ENCODE measurements at places on chromosomes 7 and 10.

DNA sequence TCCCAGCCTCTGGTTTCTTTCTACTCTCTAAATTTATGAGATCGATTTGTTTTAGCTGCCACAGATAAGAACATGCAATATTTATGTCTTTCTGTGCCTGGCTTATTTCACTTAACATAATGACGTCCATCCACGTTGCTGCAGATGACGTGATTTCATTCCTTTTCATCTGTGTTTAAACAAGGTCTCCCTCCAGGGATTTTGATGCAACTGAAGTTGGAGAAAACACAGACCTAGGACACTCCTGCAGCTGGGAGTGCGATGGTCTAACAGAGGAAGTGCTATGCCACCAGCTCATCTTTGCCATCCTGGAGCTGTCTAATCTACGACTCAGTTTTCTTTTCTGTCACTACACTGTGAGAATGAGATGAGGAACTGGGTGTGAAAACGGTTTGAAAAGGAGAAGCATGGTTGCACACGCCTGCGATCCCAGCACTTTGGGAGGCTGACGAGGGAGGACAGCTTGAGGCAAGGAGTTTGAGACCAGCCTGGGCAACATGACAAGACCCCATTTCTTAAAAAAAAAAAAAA lies 1.5 kb upstream of the KCTD7 start:
- DNase-seq = no peak

- no peak for DNase-seq
These were observed 178.0 kb upstream of the FRMD4A start for GRCh38 chr10:14508725-14509124.

GRCh38 chr10:70539471-70539870 lies 60.9 kb downstream of the PALD1 start:
- DNase-seq = no peak

DNA sequence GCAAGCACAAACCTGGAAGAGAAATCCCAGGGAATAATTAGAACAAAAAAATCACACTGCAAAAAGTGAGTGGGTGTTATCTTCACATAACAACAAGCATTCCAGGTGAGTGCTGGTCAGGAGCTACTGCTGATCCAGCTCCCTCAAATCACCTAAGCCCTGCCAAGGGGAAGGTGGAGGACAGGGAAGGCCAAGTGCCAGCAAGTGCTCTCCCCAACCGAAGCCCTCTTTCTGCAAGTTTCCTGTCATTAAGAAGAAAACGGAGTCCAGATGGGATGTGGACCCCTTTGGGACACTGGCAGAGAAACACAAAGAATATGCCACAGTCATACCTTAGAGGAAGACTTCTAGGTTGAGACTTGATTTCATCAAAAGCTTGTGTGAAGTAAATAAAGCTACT lies 933.0 kb upstream of the ZNF722 start:
- no peak for DNase-seq

- DNase-seq = no peak
These were observed 36.4 kb upstream of the HERPUD2 start for GRCh38 chr7:35731349-35731748.

DNA sequence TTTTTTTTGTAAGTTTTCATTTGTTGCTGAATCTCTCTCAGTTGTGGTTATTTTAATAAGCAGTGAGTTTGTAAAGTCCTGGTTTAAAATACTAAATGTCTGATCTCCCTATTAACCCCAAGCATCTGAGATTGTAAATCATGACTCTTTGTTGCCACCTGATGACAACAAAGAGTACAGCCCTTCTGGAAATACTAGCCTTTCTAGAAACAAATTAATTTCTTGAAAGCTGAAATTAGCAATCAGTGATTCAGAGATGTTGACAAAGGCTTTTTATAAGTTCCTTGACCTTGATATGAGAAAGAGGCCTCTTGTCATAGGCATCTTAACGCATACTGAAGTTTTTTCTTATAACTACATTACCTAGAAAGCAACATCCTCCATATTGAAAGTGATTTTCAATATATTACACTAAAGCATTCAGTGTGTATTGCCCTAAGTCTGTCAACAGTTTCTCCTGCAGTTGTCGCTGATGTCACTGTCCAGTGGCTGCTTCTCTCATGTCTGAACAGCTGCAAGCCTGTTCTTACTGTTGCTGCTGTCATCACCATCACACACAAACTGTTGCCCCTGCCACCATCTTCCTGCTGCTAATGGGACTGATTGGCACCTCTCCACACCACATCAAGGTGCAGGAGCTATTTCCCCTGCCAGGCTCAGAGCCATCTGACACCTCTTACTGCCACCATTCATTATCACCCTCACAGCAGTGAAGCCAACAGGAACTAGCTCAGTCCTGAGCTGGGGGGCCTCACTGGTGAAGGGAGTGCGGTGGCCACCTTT lies 95.1 kb upstream of the LRGUK start:
- no peak for DNase-seq

- no peak for DNase-seq
These were observed 750.2 kb upstream of the IGFBP3 start for GRCh38 chr7:46671108-46671769.

DNA sequence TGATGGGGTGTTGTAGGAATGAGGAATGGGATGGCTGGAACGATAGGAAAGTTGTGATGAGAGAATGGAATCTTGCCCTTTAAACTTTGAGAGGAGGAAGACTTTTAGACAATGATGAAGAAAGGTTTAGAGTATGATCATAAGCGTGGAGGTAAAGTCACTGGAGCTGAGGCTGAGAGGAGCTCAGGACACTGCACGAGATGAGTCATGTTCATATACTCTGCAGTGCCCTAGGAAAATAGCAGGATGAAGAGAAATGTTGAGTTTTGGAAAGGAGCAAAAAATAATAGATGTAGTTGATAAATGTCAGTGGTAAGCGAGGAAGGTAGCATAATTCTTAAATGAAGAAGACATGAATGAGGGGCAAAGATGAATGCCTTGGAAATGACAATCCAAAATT lies 28.3 kb upstream of the CUL1 start:
- no peak for DNase-seq

DNA sequence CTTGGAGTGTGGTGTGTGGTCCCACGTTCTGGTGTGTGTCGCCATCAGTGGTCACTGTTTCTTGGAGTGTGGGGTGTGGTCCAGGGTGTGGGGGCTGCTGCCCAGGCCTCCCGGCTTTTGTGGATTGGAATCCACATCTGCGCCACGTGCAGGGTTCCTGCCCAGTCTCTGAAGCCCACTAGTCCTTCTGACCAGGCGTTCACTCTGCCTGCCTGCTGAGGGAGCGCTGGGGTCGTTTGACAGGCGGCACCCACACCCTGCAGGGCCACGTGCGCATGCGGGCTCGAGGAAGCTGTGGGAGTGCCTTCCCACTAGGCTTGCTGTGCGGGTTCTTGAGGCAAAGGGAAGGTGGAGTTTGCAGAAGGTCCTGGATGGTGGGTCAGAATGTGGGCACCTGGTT lies 51.4 kb downstream of the INPP5A start:
- DNase-seq = no peak

GRCh38 chr7:20280475-20281351 lies 50.0 kb upstream of the ITGB8 start:
- no peak for DNase-seq

DNA sequence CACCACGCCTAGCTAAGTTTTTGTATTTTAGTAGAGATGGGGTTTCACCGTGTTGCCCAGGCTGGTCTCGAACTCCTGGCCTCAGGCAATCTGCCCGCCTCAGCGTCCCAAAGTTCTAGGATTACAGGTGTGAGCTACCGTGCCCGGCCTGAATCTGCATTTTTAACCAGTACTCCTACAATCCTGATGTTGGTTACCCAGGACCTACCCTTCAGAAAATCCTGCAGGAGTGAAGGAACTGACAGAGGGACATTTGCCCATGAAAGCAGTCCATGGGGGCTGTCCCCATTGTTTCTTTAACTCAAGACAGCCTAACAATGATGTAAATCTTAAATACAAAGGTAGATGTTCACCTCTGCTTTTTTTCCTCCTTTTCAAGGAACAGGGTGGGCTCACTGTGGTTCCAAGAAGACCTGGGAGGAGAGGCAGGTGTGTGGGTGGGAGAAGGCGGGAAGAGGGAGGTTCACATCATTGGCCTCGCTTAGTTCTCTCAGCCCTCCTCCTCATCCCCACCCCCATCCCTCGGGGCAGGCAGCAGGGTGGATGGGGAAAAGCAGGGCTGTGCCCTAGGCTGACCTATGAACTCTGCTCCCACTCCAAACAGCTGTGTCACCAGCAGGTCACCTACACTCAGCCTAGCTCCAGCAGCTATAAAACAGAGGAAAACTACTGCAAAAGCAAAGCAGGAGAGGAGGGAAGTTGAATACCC lies 13.5 kb downstream of the LRRC20 start:
- DNase-seq = peak; percentile 34

DNA sequence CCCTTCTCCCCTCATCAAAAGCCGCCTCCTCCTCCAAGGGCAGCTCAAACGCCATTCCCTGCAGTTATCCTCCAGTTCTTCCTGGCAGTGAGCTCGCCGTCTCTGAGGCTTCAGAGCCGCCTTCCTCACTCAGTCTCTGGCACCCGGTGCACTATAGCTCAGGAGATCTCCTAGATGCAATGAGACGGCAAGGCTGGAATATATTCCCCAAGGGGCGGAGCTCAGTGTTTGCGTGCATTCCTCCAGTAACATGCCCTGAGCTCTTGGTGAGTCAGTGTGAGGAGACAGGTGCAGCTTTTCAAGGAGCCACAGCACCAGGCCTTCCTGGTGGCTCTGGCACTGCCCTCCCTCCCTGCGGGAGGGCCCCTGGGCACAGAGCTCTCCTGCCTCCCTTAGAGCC lies 512.6 kb upstream of the FOXK1 start:
- DNase-seq = no peak

DNA sequence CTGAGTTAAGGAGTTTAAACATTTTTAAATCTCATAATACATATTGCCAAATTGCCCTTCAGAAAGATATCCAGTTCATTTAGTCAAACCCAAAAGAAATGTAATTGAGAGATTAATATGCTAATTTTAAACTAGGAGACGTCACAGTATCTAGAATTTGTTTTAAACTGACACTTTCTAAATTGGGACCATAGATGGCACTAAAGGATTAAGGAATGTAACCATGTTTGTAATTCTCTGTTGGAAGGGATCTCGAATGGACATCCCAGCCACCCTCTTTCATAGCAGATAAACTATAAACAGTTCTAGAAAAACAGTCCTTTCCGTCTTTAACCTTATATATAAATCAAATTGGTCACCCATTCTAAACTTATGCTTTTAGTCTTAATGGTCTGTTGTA lies 30.0 kb upstream of the SAMD9L start:
- no peak for DNase-seq

DNA sequence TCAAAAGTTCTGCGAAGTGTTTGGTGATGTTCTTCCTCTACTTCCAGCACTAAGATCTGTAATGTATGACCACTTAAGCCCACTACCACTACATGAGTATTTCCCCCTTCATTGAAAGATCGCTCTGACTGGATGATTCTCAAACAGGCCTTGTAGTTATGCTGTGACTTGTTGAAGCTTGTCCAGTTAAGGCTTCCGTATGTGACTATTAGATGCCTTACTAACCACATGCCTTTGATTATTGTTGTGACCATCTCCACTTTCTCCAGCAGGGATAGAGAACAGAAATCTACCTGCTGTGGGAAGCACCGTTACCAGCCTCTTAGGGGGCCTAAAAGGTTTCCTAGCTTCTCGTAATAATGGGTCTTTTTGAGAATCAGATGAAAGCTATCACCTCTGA lies 81.1 kb downstream of the NOC3L start:
- DNase-seq = no peak

GRCh38 chr10:125742465-125742864 lies 23.0 kb downstream of the EDRF1 start:
- DNase-seq = no peak

DNA sequence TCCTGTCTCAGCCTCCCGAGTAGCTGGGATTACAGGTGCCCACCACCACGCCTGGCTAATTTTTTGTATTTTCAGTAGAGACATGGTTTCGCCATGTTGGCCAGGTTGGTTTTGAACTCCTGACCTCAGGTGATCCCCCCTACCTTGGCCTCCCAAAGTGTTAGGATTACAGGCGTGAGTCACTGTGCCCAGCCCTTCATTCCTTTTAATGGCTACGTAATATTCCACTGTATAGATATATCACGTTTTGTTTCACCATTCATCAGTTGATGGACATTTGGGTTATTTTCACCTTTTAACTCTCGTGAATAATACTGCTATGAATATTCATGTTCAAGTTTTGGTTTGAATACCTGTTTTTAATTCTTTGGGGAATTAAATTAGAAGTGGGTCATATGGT lies 44.6 kb upstream of the CYCS start:
- DNase-seq = no peak

DNA sequence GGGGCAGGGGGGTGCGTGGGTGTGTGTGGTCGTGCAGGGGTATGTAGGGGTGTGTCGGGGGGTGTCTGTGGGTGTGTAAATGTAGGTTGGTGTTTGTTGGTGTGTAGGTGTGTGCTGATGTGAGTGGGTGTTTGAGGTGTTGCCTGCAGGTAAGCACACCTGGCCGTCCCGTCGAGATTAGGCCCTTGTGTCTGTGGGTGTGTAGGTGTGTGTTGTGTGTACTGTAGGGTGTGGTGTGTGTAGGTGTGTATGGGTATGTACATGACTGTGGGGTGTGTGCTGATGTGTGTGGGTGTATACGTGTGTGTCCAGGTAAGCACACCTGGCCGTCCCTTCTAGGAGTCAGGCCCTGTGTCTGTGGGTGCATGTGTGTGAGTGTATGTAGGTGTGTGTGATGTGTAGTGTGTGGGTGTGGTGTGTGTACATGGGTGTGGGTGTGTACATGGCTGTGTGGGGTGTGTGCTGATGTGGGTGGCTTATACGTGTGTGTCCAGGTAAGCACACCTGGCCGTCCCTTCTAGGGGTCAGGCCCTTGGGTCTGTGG lies 15.8 kb downstream of the FAM20C start:
- DNase-seq = no peak

DNA sequence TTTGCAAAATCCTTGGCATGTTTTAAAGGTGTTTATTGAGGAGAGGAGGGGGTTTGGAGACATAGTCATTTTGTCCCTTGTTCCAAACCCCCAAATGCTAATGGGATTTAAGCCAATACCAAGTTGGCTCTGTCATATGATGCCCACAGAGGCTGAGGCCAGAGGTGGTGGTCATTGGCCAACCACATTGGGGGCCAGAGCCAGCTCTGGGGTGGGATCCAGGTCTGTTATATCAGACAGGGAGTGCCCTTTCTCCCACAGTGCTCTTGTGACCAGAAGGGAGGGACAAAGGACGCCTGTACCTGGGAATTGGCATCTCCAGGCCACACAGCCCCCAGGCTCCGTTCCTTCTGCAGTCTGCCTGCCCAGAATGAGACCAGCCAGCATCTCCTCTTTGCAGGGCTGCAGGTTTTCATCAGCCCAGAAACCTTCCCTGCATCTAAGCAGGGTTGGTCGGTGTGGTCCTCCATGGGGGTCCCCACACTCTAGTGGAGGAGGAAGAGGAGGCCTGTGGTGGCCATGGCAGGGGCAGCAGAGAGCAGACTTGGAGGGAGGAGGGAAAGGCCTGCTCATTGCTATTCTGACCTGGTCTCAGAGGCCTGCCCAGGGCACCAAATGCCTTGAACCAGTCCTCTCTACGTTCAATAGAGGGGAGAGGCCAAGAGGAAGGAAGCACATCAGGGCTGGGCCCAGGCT lies 17.9 kb downstream of the ADCYAP1R1 start:
- no peak for DNase-seq

DNA sequence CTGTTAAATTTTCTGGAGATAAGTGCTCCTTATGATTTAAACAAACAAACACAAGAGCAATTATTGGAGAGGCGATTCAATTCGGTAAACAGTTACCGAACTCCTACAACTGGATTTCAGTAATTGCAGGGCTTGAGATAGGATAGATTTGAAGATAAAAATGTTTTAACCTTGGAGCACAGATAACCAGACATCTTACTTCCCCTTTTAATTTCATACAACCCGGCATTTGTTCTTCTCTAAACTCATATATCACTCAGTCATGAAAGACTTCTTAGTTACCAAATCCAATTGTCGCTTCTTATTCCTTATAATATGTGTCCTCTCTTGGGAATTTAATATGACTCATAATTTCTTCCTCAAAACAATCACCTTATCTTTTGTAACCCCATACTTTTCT lies 235.9 kb upstream of the CSTF2T start:
- no peak for DNase-seq
